CD4-positive, alpha-beta T cell treated with Interleukin-4 for 4 hours (primary cell): ENCODE measurements at places on chromosomes 13 and 19.

GRCh38 chr19:6593651-6594416 is 2.9 kb upstream of the CD70 start:
- no peak for DNase-seq

GRCh38 chr19:435056-435706 is 25.7 kb downstream of the SHC2 start:
- no peak for DNase-seq

DNA sequence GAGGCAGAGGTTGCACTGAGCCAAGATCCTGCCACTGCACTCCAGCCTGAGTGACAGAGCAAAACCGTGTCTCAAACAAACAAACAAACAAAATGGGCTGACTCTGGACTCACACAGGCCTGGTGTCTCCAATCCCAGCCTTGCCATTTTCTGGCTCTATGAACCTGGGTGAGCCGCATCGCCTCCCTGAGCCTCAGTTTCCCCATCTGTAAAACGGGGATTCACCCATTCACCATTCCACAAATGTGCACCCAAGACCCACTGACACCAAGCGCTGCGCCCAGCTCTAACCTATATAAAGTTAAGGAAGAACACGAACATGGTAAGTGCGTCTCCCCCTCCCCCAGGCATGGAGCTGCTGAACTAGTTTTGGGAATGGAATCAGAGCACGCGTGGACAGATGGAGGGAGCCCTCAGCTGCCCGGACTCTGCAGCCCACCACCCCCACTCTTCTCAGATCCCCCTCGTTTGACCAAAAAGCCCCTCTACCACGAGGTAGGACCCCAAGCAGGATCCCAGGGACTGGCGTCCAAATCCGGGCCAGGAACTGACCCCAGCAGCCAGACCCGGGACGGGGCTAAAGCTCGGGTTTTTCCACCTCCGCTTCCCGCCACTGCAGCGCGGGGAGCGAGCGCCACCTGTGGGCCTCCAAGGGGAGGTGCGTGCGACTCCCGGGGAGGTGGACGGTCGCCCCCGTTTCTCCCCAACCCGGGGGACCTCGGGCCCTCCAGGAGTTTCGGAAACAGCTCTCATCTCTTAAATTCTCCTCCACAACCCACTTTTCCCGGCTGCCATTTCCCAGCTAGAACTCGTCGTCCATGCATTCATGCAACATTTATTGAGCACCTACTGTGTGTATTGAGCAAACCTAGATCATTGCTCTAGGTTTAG is 33.0 kb upstream of the ADGRE5 start:
- peak; percentile 46 for DNase-seq

GRCh38 chr13:73958657-73959397 is 175.4 kb downstream of the KLF12 start:
- DNase-seq, result no peak

- DNase-seq, result no peak
Measured at GRCh38 chr13:24459726-24460125, 52.9 kb downstream of the PARP4 start.

DNA sequence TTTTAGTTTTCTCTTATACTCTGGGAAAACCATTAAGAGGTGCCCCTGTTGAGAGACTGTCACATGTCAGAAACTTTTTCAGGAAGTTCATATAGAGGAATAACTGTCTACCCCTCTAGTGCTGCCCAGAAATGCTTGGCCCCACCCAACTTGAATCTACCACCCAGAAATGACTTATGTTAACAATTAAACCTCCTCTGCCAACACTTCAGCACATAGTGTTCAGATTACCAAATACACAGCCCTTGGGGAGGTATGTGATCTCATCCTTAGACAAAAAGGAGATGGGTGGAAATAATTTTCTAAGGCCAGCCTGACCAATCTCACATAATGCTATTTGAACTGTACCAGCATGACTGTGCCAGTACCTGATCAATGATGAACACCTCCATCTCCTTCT is 35.6 kb downstream of the CCDC169 start:
- no peak for DNase-seq

- peak; percentile 56 for DNase-seq
Measured at GRCh38 chr19:8194528-8195267, 14.5 kb upstream of the CERS4 start.

DNA sequence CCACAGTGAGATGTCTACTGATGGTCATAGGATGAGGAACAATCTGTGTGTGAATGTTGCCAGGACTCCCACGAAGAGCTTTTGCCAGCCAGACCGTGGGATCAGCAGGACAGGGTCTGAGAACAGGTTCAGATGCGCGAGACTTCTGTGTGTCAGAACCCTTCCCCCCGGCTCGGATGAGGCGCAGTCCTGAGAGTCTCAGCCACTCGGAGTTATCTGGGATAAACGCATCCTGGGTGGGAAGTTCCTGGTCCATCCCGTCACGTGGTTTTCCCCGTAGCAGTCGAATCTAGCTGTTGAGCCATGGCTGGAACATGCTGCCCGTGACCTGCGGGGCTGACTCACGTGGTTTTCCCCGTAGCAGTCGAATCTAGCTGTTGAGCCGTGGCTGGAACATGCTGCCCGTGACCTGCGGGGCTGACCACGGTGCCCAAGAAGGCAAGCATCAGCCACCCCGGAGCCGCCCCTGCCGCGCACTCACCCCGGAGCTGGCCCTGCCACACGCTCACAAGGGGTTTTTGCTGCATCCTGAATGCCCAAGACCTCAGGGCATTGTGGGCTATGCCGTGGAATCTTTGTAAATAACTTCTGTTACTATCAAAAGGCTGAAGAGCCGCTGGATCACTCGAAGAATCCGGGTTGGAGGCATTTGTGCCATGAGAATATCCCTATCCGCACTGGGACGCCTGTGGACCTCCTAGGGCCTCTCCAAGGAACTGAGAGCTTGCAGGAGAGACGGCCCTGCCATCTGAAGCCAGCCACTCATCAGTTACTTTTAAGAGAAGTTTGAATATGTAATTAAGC is 130.8 kb upstream of the MCF2L start:
- no peak for DNase-seq

GRCh38 chr19:55253842-55254624 is 4.8 kb downstream of the PPP6R1 start:
- DNase-seq, result peak; percentile 79

DNA sequence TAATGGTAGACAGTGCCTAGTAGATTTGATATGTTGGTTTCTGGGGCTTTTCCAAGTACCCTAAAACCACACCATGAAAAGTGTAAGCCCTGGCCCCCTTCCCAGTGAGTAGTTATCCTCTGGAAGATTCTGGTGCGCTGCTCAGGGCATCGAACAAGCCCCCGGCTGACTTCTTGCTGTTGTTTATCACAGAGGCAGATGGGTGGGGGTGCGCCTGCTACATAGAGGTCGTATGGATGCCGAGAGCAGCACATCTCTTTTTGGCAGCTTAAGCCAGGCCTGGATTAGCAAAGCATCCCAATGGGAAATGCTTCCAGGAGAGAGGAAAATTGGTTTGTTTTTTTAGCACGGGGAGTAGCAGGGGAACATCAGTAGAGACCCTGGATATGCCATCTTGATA is 26.3 kb upstream of the SPATA13 start:
- DNase-seq, result no peak

DNA sequence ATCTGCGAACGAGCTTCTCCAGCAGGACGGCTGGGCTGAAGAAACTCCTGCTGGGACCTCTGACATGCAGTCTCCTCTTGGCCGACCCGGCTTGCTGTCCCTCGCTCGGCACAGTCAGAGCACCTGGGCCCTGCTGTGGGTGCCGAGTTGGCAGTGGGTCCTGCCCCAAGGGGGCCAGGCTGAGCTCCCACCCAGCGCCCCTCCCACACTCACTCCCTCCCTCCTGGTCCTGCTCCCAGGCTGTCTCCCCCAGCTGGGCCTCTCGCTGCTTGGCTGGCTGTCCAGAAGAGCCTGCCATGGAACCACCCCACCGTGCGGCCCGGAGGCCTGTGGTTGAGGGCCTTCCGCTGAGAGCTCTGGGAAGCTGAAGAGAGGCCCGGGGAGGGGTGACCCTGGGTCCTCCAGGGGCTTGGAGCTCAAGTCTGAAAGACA is 6.0 kb downstream of the AKT2 start:
- DNase-seq, result no peak

DNA sequence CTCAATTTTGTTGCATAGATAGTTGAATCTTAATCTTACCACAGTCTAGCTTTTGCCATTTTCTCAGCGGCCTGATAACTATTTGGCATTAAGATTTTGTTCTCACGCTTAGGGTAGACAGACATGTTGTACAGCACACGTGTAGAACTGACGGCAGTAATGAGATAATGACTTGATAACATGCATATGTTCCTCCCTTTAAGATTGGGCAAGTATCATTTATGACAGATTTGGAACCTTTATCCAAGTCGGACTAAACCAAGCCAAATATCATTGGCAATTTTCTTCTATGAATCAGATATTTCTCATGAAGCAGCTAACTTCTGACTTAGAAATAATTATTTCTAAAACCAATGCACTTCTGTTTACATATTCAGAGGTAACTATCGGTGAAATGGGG is 205.5 kb downstream of the NDFIP2 start:
- no peak for DNase-seq

DNA sequence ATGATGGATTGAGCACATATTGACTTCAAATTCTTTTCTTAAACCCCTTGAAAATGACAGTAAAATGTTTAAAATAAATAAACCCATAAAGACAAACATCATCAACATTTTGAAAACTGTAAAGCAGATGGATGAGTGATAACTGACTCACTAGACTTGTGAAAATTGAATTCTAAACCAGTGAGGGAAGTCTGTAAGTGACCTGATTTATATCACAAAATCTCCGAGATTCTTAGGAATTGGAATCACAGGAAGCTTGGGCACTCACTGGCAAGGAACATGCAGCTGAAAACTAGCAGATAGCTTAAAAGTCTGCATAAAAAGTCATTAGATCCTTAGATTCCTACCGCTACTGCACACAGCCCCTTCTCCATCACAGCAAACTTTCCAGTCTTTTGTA is 51.3 kb upstream of the TSC22D1 start:
- no peak for DNase-seq

DNA sequence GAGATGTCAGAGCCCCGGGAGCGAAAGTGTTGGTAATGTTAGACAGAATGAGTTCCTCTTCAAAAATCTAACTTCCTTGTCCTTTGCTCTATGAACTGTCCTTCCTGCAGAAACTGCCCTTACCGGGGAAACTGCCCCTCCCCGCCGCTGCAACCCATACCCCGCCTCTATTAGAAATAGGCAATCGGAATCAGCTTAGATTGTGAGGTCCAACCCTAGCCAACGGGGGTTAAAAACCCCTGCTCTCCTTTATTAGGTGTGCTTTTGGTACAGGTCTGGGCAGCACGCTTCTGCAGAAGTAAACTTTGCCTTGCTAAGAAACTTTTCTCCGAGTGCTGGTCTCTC is 11.5 kb upstream of the CAPNS1 start:
- no peak for DNase-seq

DNA sequence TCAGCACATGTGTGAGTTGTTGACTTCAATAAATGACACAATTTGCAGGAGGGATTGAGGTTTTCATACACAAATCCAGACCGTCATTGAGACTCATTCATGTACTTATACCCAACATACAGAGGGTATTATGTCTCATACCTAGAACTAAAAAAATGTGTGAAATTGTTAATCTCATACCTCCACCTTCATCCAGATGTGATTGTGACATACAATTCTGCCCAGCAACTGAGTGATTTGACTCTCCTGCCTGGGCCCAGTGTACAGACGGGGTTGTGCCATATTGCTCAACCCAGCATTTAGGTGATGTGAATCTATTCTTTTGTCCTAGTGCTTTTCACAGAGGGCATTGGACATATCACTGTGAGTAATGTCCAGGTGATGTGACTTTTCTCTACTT is 12.6 kb upstream of the ZNF681 start:
- DNase-seq, result no peak

- DNase-seq, result no peak
Measured at GRCh38 chr19:46725859-46726393, 9.0 kb upstream of the PRKD2 start.

DNA sequence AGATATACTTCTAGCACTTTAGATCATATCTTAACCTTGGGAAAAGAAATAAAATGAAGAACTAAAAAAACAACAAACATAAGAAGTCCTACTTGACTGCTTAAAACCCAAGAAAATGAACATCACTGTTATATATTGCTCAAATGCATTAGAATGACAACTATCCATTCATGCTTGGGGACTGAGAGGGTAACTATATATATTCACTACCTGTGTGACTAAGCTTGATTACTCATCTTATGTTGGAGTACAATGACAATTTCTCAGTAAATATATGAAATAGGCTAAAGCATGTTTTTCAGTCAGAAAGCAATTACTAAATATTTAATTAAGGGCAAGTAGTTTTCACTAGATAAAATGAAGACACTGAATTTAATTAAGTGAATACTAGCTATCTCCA is 40.1 kb downstream of the ZC3H13 start:
- no peak for DNase-seq

- no peak for DNase-seq
Measured at GRCh38 chr13:30024125-30024865, 173.9 kb upstream of the UBL3 start.

GRCh38 chr13:24043590-24044350 is 116.8 kb upstream of the SPATA13 start:
- DNase-seq, result no peak

- DNase-seq, result no peak
Measured at GRCh38 chr13:44718467-44718866, 142.3 kb upstream of the TSC22D1 start.

- DNase-seq, result no peak
Measured at GRCh38 chr13:94829837-94830365, 117.6 kb upstream of the SOX21 start.

DNA sequence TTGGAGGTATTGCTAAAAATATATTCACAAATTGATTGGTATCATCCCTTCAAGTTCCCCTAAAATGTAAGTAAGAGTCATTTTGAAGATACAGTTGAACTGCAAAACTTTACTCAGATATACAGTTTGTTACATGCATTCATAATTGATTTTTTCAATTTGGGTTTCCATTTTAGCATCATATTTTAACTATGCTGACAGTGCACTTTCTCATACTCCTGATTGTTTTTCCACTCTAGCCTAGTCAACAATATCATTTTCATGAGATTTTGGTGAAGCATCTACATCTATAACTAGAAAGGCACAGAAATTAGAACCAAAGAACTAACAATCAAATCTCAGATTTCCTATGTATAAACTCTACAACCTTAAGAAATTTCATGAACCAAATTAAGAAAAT is 2850.4 kb upstream of the PCDH20 start:
- no peak for DNase-seq

GRCh38 chr19:15532779-15533521 is 24.6 kb downstream of the CYP4F22 start:
- DNase-seq, result peak; percentile 27

DNA sequence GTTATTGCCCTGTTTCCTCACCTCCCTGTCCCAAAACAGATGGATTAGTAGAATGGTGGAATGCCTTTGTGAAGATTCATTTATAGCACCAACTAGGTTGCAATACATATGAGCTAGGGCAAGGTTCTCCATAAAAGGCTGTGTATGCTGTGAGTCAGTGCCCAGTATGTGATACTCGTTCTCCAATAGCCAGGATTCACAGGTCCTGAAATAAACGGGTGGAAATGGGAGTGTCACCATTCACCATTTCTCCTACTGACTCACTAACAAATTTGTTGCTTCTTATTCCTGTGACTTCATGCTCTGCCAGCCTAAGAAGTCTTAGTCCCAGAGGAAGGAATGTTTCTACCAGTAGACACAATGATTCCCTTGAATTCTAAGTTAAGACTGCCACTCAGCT is 1745.4 kb downstream of the SLITRK1 start:
- no peak for DNase-seq

GRCh38 chr13:27857282-27857681 is 62.5 kb upstream of the PDX1 start:
- no peak for DNase-seq

- no peak for DNase-seq
Measured at GRCh38 chr19:32879741-32880140, 10.2 kb upstream of the SLC7A9 start.

GRCh38 chr19:16363133-16363851 is 38.7 kb downstream of the KLF2 start:
- DNase-seq, result no peak
